T1000 (cell line): ENCODE measurements at places on chromosomes 16 and 17.
A peak's percentile ranks its signal among the peaks of the same experiment; 100 is the strongest.

DNA sequence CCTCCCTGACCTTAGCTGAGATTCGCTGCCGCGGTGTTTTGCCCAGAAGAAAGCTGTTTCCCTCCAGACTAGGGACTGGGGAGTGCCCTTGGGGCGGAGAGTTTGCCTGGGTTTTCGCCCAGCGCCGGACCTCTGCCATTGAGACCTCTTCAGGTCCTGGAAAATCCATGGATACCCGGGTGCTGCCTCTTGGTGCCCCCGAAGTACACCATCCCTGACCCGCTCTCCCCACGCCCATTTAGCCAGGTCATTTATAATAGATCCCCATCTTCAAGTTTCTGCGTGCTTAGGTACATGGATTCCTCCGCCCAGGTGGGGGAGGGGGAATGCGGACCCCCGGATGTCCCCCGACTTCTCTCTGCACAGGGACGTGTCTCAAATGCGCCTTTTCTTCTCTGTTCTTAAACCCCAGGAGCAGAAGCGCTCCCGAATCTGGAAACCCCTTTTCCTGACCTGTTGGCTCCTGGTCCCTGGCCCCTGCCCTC, 15.0 kb upstream of the CBX8 start:
- DNase-seq: no peak

DNA sequence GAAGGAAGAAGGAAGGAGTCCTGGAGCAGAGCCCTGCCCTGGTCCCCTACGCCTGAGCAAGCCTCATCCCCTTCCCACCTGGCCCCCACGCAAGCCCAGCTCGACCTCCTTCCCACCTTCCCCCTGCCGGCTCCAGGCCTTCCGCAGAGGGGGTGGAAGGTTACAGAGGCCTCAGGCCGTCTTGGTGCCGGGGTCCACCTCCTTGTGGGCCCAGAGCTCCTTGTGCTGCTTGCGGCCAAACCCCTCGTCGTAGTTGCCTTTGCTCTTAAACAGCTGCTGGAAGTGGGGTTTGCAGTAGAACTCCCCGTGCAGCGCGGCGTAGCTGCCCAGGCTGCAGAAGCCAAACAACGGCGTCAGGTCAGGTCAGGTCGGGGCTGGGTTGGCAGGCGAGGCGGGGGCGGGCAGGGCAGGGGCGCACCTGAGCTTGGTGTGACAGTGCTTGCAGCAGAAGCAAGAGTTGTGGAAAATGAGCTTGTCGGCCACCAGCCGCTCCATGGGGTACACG, 1.5 kb downstream of the LIMD2 start:
- DNase-seq: no peak

- DNase-seq: no peak
Measured at GRCh38 chr17:47846716-47847340, 4.1 kb downstream of the SP6 start.

GRCh38 chr17:74875155-74875976, 2.6 kb upstream of the FDXR start:
- no peak for DNase-seq

- no peak for DNase-seq
Measured at GRCh38 chr16:80518436-80518835, 22.4 kb upstream of the DYNLRB2 start.

DNA sequence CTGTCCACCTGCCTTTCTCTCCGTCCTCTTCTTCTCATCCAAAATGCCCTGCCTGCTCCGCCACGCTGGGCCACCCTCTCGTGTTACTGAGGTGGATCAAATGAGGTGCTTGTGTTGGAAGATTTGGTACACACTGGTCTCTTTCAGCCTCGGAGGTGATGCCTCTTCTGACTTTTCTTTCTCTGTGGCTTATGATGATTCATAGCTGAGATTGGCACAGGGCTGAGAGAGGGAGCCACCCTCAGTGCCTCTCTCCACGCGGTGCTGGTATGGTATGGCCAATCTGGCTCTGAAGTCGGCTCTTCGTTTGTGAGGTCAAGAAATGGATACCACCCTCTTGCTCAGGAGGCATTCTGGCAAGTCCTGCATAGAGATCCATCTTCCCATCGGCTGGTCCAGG, 82.4 kb downstream of the PLCG2 start:
- DNase-seq: no peak

- no peak for DNase-seq
Measured at GRCh38 chr17:73304438-73304837, 7.4 kb downstream of the CDC42EP4 start.

DNA sequence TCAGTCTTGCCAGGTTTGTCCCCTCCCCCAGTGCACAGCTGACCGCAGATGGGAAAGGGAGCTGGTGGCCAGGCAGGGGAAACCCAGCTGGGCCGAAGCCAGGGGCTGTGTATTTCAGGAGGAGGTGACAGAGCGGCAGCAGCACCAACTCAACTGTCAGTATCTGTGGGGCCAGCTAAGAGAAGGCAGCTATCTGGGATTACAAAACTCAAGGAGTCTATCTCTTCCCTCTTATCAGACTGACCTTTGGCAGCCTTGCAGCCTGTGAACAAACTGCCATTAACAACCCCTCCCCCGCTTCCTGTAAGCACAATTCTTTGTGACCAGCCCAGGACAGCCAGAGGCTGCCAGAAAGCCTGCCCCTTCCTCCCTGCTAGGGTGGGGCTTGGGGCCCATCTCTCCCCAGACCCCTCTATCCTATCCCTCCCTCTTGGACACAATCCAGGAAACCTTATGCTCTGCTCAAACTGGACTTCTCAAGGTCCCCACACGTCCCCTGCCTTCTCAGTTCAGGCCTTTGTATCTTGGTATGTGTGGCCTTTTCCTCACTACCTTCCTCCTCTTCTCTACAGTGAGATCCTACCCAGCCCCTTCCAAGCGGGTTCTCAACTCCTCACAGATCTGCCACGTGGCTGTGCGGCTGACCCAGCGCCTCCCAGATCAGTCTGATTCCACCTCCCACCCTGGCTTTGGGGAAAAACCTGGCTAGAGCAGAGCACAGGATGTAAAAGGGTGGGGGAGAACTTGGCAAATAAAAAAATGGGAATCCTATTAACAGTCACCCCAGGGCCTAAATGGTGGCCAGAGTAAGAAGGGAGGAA, 10.5 kb downstream of the ST3GAL2 start:
- DNase-seq: peak; percentile 72

DNA sequence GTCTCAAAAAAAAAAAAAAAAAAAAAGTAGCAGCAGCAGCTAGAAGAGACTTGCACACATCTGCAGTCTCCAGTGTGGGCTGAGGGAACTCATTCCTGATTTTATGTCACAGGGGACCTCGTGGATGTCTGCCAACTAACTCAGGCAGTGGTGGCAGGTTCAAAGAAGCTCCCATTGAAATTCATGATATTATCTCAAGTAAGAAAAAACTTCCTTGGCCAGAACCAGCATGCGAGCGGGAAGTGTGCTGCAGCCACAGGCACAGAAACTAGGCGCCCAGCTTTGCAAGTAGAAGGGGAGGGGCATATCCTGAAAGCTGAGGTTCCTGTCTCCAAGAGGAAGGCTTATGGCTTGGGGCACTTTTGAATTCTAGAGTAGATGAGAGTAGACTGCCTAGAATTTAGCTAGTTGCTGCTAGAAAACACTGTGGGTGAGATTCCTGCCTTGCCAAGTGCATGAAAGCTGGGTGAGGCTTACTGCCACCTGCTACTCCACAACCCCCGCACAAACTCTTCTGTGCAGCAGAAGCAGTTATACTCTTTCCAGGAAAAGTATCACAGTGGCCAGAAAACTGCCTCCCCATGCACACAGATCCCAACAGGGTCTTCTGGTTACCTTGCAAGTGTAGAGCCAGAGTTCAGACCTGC, 603.8 kb upstream of the CA10 start:
- no peak for DNase-seq

DNA sequence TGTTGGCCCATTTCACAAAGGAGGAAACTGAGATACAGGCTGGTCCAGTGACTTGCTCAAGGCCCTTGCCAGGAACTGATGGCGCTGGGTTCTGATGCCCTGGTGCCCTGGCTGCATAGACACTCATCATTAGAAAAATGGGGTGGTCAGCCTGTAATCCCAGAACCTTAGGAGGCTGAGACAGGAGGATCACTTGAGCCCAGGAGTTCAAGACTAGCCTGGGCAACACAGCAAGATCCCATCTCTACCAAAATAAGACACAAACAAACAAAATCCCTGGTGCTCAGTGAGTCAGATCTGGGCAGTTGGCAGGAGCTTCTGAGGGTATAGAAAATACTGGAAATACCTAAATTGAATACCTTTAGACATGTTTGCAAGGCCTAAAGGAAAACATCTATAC, 41.1 kb upstream of the KIFC3 start:
- DNase-seq: no peak

GRCh38 chr17:50169121-50169764, 3.4 kb downstream of the SGCA start:
- peak; percentile 69 for DNase-seq

DNA sequence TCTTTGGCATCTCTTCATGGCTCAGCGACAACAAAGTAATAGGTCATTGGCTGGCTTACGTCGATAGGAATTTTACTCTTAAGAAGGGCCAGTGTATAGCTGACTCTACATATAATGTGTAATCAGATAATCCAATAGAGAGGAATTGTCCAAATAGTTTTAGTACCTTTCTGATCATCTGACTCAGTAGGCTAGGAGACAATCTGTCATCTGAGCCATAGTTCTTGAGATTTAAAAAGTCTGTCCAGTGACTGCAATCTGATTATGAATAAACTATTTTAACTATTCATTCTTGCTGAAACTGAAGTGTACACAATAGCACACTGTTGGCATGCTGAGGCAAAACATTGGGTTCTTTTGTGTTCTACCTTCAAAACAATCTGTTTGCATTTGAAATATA, 21.4 kb upstream of the NOL11 start:
- no peak for DNase-seq

- DNase-seq: no peak
Measured at GRCh38 chr17:58265902-58266875, 14.5 kb downstream of the MPO start.

GRCh38 chr17:82443465-82444283, 6.9 kb downstream of the CYBC1 start:
- DNase-seq: no peak

- DNase-seq: no peak
Measured at GRCh38 chr17:4520894-4521600, 22.4 kb downstream of the SPNS2 start.

DNA sequence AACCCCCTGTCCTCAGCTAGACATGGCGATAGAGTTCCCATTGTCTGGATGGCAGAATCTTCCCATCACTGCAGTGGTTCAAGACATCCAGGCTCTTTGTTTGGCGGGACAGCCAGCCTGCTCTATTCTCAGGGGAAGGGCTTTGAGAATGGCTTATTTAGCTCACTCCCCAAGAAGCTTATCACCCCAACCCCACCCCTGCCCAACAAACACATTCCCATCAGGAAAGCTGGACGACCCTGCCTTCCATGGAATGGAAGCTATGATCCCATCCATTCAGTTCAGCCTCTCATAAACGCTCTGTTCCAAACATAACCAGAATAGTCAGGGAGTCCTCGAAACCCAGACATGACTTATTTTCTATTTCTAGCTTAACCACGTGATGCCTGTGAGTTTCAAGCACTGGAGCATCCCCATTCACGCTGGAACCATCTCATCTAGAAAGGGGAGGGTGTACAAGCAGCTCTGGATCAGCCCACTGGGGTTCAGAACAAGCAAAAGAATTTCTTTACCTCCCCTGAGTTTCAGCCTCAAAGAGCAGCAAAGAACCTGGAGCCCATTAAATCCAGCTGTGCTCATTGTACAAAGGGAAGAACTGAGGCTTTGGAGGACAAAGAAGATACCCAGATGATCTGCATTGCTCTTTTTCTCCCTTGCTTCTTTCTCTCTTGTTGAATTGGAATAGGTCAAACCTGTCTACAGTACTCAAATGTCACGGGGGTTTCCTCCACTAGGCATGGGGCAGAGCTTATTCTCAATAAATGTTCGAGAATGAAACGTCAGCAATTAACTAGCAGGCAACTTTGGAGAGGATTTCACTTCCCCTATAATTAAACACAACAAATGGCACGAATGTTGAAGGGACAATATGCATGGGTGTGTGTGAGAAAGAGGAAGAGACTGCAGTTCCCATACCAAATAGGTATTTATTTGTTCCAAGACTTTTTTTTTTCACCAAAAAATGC, 93.1 kb downstream of the XYLT1 start:
- no peak for DNase-seq

DNA sequence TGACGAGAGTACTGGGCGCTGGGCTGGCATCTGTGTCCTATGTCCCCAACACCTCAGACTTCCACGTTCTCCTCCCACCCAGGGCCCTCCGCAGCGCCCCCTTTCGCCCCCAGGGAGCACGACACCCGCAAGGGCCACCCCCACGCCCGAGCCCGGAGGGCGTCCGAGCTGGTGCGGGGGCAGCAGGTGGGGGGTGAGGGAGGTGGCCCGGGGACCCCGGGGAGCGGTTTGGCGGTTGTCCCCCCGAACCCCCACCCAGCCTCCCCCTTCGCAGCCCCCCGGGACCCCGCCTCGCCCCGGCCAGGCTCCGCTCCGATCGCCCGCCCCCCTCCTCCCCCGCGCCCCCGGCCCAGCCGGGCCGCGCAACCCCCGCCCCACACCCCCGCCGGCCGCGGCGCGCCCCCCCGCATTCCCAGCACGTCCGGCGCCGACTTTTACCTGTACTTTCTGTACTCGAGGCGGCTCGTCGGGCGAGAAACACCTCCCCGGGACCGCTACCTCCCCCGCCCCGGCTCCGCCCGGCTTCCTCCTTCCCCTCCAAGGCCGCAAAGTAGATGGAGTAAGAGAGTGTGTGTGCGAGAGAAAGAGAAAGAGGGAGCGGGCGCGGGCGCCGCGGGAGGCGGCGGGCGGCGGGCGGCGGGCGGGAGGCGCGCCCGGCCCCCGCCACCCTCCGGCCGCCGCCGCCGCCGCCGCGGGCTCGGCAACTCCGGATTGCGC, 901 bp downstream of the CDYL2 start:
- no peak for DNase-seq

DNA sequence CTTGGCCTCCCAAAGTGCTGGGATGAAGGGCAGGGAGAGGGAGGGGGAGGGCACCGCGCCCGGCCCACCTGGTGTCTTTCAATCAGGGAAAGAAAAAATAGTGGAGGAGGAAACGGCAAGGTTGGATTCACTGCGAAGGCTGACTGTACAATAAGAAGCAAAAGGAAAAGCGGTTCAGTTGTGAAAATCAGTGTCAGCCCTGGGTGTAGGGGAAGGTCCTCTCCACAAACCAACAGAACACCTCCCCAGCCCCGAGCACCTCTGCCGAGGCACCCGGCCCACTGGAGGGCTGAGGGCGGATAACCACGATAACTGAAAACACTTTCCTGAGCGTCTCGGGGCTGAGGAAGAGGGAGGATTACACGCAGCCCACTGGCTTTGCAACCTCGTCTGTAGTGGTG, 1.4 kb upstream of the SPG7 start:
- DNase-seq: no peak

- peak; percentile 70 for DNase-seq
Measured at GRCh38 chr17:46742565-46743270, 75.8 kb downstream of the WNT3 start.

GRCh38 chr16:27374804-27375425, 27.1 kb upstream of the IL21R start:
- no peak for DNase-seq

- DNase-seq: no peak
Measured at GRCh38 chr17:19877364-19877945, 9.7 kb upstream of the ULK2 start.

- no peak for DNase-seq
Measured at GRCh38 chr16:20289571-20289970, 37.7 kb downstream of the GP2 start.

GRCh38 chr16:3051009-3051408, 4.6 kb downstream of the MMP25 start:
- no peak for DNase-seq
